Activated CD4-positive, alpha-beta memory T cell treated with anti-CD3 and anti-CD28 coated beads, Interleukin-2, amount 10 ng/mL, durations not matched to agents 7 days and 5 days (primary cell): ENCODE measurements at places on chromosomes 6 and 20. TPM values are rescaled to one million over a fixed set of nuclear protein-coding genes. Genes with fewer than 3 reads are reported as not detected.

Gene SLC35D3
- total RNA-seq, result not detected

Gene FKBP1C
- total RNA-seq, result 0.55 TPM

Gene SMIM26
- total RNA-seq, result 61.4 TPM

GRCh38 chr6:2478200-2478599 is 232.8 kb upstream of the GMDS start:
- DNase-seq, result no peak
- H3K4me1 ChIP-seq, result no peaks in the 10 kb centered on the region
- no peak overlapping the region for H3K4me3 ChIP-seq
- peaks cover 3% of the 10 kb centered on the region for H3K36me3 ChIP-seq
- H3K27ac ChIP-seq, result no peak overlapping the region

DNA sequence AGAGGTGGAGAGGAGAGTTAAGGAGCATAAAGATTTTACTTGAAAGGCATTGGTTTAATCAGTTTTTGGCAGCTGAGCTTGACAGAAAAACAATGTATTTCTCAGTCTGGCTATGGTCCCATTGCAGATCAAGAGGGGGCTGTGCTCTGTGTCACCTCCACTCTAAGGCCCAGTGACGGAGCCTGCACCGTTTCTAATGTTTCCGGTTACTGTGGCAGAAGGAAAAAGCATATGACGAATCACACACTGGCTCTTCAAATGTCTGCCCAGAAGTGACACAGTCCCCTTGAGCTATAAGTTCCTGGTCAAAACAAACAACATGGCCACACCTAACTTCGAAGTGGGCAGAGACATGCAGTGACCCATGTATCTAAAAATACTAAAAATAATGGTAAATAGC is 372.0 kb downstream of the PLCB1 start:
- no peak overlapping the region for H3K27ac ChIP-seq
- H3K36me3 ChIP-seq, result no peaks in the 10 kb centered on the region
- H3K4me1 ChIP-seq, result no peaks in the 10 kb centered on the region
- H3K27me3 ChIP-seq, result no peaks in the 10 kb centered on the region
- no peak for DNase-seq

- no peaks in the 10 kb centered on the region for H3K4me1 ChIP-seq
- no peak overlapping the region for H3K4me3 ChIP-seq
- H3K27ac ChIP-seq, result no peak overlapping the region
- no peaks in the 10 kb centered on the region for H3K27me3 ChIP-seq
- peaks cover 3% of the 10 kb centered on the region for H3K36me3 ChIP-seq
- DNase-seq, result no peak
These were observed 107.3 kb downstream of the GMPR start for GRCh38 chr6:16345449-16346330.

- H3K4me1 ChIP-seq, result no peaks in the 10 kb centered on the region
- DNase-seq, result no peak
- H3K27me3 ChIP-seq, result peaks cover 16% of the 10 kb centered on the region
- H3K4me3 ChIP-seq, result no peak overlapping the region
- no peaks in the 10 kb centered on the region for H3K36me3 ChIP-seq
These were observed 31.9 kb downstream of the PNPLA1 start for GRCh38 chr6:36301781-36302180.

DNA sequence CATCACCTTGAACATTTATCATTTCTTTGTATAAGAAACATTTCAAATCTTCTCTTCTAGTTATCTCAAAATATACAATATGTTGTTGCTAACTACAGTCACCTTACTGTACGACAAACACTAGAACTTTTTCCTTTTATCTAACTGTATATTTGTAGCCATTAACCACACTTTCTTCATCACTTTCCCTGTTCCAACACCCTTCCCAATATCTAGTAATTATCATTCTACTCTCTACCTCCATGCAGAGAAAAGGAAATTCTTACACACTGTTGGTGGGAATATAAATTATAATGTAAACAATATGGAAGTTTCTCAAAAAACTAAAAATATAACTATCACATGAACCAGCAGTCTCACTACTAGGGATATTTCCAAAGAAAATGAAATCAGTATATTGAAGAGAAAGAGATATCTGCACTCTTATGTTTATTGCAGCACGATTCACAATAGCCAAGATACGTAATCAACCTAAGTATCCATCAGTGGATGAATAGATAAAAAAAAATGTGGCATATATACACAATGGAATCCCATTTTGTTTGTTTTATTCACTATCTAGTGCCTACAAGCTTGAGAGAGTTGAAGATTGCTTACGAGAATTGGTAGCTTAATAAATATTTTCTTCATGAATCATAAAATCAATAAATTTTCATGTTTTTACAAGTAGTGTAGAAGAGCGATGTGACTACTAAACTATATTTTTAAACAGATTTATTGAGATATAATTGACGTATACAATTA is 2.4 kb downstream of the RHAG start:
- no peak for DNase-seq
- H3K36me3 ChIP-seq, result no peaks in the 10 kb centered on the region
- H3K27me3 ChIP-seq, result no peaks in the 10 kb centered on the region
- H3K4me1 ChIP-seq, result no peaks in the 10 kb centered on the region
- no peak overlapping the region for H3K4me3 ChIP-seq
